ENCODE measurements at places on chromosomes 2 and 18.
A peak's percentile ranks its signal among the peaks of the same experiment; 100 is the strongest.

DNA sequence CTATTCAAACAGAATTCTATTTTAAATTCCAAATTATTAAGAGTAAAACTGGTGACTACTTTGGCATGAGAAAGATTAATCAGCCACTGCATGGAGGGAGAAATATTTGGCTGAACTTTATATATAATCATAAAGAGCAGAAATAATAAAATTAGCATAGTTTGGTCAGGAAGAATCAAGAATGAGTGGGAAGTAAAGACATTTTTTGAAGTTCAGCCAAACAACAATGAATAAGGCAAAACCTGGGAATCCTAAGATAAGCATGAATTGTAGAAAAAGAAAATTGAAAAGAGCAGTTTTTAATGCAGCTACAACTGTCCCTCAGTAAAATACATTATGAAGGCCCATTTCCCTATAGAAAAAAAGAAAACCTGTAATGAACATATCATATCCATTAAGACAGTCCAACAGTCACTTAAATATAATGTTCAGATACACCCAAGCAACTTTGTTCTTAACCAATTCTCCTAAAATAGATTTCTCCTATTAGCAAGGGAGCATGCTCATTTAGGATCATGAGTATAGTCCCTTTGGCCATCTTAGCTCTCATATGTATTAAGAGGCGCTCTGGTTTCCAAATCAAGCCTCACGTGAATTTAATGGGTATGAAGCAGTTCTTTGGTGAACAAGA lies 6.5 kb downstream of the TMEM17 start:
- no peak for DNase-seq

- no peak for DNase-seq
Measured at GRCh38 chr2:30663321-30663720, 143.9 kb downstream of the CAPN13 start.

- DNase-seq: no peak
Measured at GRCh38 chr2:217505303-217505702, 497.5 kb downstream of the TNS1 start.

GRCh38 chr18:76195601-76196000 lies 299.4 kb downstream of the ZNF516 start:
- DNase-seq: no peak

DNA sequence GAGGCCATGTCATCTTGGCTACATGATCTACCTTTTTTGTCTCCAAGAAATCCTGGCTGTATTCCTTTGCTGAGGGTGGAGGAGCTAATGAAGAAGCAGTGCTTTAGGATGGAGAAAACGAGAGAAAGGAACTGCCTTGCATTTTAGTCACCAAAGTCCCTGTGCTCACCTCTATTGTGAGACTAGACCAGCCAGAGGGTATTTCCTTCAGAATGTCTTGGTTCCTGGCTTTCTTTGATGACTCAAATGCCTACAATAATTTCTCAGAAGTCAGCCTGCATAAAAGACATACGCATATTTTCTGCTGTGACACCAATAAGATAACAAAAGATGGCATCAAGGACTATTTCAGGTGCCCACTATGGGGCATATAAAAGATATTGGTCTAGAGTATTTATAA lies 10.8 kb downstream of the SF3B6 start:
- DNase-seq: no peak

DNA sequence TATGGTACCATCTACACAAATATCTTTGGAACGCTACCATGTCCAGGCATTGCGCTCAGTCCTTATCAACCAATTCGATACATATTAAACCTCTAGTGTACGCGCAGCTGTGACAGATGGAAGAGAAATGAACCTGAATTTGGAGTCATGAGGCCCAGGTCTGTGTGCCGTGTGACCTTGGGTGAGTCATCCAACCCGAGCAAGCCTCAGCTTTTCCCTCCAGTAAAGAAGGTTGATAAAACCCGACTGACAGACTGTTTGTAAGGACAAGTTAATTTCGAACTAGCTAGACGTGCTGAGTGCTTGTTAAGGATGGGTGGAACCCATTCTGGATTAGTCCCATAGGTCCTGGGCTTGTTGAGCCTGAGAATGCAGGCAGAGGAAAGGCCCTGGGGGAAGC lies 28.2 kb downstream of the GREB1 start:
- DNase-seq: no peak

GRCh38 chr2:119419803-119420508 lies 11.7 kb upstream of the TMEM37 start:
- DNase-seq: no peak

DNA sequence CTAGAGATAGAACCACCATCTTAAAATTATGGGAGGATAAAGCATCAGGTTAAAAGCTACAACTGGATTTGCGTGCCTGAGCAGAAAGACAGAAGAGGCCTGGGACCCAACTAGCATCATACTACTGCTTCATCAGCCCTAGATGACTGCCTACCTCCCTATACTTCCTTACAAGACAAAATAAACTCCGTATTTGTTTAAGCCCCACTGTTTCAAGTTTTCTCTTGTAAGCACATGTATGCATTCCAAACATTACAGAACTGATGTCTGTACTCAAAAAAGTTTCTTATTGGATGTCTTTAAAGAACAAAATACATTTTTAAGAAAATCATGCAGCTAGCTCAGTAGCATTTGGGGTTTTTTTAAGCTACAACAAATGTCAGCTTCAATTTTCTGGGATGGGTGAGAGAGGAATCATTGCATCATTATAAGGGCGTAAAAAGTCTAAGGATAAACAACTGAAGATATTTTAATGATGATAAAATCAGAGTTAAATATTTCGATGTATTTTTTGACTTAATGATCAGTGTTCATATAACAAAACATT lies 213.1 kb downstream of the EXOC6B start:
- DNase-seq: no peak

GRCh38 chr2:230767862-230768388 lies 55.3 kb downstream of the CAB39 start:
- no peak for DNase-seq

DNA sequence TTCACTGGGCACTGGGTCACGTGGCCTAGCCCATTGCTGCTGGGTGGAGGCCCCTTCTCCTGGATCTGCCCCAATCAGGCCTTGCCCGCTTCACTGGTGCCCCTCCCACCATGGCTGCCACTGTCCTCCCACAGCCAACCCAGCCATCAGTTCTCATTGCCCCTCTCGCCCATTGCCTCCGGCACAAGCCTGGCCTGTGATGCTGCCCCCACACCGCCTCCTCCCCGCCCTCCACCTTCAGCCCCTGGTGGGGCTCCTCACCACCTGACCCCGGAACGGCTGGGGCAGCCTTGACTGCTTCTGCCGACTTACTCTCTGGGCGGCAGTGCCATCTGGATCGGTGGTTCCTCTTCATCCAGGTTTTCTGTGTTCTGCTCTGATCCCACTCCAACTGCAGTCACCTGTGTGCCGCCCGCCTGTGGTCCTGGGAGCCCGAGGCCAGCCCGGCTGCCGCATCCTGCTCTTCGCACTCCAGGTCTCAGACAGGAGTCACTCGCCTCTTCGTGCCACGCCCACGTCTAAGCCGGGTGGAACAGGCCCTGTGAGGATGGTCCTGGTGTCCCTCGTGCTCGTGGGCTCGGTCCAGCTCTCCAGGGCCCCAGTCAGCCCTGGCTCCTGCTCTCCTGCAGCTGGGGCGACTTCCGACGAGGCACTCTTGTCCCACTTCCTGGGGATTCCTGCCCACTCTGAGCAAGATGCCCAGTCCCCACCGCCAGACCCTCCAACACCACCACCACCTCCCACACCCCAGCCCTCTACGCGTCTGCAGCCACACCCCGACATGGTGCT lies 14.2 kb downstream of the D2HGDH start:
- DNase-seq: no peak

GRCh38 chr2:48248251-48248933 lies 281.6 kb upstream of the STON1 start:
- peak; percentile 89 for DNase-seq

GRCh38 chr18:79506191-79507075 lies 110.7 kb downstream of the NFATC1 start:
- no peak for DNase-seq

DNA sequence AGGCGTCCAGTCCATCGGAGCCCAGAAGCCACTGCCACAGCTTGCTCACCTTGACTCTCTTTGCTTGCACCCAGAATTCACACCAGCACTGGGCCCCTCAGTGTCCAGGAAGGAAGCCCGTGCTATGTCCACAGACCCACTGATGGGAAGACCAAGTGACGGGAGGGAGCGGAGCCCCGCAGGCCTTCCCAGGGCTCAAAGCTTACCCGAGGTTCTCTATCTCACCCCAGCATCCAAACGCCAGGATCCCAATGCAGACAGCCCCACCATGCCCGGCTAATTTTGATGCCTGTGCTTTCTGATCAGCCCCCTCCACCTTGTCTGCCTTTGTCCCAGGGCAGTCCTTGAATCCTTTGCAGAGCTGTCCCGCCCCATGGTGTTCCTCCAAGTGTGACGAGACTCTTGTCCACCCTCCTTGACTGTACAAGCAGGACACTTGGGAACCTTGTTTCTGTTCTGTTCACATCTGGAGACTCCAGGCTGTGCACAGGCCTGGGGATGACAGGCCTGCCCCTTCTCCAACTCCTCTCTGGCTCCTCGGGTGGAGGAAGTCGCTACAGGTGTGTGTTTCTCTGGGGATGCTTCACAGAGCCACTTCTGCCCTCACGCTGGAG lies 12.0 kb downstream of the NPPC start:
- no peak for DNase-seq

DNA sequence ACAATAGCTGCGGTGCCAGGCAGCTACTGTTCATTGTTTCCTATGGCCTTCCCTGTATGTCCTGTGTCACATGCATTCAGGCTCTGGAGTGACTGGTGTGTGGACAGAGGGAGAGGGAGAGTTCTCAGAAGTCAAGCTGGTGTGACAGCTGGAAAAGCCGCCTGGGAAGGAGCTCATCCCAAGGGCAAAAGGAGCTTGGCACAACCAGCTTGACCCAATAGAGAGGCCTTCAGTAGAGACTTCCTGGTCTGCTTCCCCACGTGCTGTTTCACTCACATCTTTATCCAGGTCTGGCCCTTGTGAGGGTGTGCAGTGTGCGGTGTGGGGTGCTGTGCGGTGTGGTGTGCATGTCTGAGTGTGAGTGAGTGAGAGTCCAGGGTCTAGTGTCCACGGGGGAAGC lies 11.1 kb upstream of the NT5DC4 start:
- no peak for DNase-seq

- no peak for DNase-seq
Measured at GRCh38 chr18:59686260-59686659, 11.0 kb downstream of the CCBE1 start.

GRCh38 chr2:140504601-140505000 lies 1626.2 kb downstream of the LRP1B start:
- no peak for DNase-seq

- DNase-seq: peak; percentile 59
Measured at GRCh38 chr2:74566754-74567085, 12.2 kb downstream of the DOK1 start.

GRCh38 chr2:230797515-230798495 lies 66.9 kb upstream of the ITM2C start:
- DNase-seq: no peak
